ENCODE measurements at places on chromosomes 5 and 9.

GRCh38 chr9:107628444-107628843, 138.9 kb upstream of the KLF4 start:
- no peak overlapping the region for H3K27ac ChIP-seq
- no peaks in the 10 kb centered on the region for H3K4me1 ChIP-seq
- no peak for DNase-seq
- no peaks in the 10 kb centered on the region for H3K27me3 ChIP-seq

DNA sequence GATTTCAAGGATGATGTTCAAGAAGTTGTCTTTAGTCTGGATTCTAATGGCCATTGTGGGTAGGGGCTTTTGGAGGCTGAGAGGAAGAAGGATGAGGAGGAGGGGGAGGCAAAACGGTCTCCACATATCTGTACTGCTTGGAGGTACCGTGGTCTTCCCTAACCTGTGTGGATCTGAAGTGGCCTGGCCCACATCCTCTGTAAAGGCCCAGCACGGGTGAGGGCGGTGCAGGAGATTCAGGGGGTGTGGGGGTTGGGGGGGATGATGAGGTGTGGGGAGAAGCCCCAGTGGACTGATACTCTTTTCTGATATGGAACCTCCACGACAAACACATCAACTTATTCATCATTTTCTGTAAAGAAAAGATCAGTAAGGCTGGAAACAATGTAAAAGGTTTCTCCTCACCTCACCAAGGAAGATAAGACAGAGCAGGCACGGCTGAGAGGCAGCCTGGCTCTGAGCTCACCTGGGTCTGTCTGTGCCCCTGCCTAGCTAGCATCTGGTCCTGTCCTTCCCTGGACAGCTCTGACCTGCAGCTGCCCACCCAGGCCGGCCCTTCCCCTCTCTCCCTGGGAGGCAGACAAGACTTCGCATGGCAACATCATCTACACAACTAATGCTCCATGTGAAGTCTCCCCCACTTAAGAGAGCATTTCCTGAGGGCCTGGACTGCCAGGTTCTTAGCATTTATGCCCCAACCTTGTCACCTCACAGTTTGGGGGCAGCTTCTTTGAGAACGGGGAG, 5.6 kb upstream of the IL3 start:
- no peak overlapping the region for H3K4me3 ChIP-seq
- H3K36me3 ChIP-seq, result no peaks in the 10 kb centered on the region
- H3K27me3 ChIP-seq, result peaks cover 37% of the 10 kb centered on the region
- no peak overlapping the region for H3K27ac ChIP-seq

DNA sequence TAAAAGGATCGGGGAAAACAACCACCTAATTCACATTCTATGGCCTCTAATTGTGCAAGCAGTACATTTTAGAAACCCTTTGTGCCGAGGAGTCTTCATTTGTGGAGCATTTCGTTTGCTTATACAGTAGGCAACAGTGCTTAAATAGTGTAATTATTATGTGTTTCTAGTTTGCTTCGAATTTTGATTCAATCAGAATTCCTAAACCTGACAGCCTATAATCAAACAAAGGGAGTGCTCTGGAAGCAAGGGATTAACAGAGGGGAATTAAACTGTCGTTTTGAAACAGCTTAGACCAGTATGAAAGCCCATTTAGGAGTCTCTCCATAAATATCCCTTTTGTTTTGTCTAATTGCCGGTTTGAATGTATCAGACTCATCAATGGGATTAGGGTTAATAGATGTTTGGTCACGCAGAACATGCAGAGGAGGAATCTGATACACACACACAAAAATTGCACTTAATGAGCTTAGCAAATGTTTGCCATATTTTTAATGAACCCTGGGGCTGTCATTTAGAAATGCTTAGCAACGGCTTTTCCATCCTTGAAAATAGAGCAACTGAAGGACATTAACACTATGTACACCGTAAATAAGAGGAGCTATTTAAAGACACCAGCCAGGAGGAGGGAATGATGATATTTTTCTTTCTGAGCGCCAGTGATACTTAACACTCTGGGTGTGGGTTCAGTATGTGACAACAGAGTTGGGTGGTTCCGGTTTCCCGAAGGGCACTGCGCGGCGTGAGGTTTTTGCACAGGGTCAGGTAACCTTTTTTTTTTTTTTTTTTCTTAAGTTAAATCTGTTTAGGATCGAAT, 404.7 kb downstream of the TLE4 start:
- no peak overlapping the region for H3K4me3 ChIP-seq
- peaks cover 5% of the 10 kb centered on the region for H3K27me3 ChIP-seq

DNA sequence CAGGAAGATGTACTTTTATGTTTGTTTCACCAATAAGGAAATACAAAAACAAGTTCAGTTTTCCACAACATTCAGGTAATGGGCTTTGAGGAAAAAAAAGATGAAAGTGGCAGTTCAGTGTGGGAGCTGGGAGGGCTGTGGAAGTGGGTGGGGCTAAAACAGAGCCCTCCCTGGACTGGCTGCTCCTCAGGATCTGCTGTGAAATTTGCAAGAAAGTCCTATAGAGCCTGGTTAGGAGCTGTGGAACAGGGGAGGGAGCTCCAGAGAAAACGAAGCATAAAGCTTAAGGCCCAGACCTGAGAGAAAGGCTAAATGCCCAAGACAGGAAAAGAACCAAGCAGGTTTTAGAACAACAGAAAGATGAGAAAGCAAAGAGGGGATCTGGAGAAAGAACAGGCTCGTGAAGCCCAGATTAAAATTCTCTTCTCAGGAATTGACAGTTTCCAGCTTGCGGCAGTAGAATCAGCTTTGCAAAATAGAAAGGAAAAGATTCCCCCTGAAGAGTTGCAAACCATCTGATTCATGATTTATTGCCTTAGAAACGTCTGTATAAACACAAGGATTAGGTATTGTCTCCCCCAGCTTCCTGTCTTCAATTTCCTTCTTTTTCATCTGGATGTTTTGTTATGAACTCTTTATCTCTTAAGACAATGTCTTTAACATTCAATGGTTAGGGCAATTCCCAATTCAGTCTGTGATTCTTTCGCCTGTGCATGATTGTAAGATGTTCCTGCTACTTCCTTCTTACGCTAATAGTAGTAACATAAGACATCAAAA, 26.3 kb upstream of the CRHBP start:
- H3K27ac ChIP-seq, result no peak overlapping the region
- H3K36me3 ChIP-seq, result no peaks in the 10 kb centered on the region
- H3K4me3 ChIP-seq, result no peak overlapping the region
- DNase-seq, result no peak
- H3K27me3 ChIP-seq, result peaks cover 11% of the 10 kb centered on the region
- no peaks in the 10 kb centered on the region for H3K4me1 ChIP-seq

DNA sequence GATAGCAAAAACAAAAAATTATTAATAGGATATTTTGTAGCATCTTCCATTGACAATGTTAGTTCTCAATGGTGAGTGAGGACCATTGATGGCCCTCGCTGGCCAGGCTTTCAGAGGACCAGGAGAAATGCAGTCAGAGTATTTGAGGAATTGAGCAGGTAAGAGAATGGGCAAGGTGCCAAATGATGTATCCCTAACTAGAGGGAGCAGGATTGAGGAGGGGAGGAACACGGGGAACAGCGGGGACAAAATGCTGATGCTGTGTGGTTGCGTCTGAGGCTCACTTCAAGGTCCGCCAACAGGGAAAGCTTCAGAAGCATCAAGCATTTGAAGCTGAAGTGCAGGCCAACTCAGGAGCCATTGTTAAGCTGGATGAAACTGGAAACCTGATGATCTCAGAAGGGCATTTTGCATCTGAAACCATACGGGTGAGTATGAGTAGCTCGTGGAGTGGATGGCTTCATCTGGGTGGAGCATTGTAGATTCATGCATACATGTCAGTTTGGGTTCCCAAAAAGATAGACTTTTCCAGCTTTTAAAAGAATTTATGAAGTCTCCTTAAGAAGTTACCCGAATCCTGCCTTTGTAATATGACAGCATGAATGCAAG, 16.2 kb downstream of the SPTAN1 start:
- peaks cover 62% of the 10 kb centered on the region for H3K36me3 ChIP-seq
- H3K4me3 ChIP-seq, result no peak overlapping the region
- DNase-seq, result no peak
- H3K27me3 ChIP-seq, result no peaks in the 10 kb centered on the region
- no peak overlapping the region for H3K27ac ChIP-seq

DNA sequence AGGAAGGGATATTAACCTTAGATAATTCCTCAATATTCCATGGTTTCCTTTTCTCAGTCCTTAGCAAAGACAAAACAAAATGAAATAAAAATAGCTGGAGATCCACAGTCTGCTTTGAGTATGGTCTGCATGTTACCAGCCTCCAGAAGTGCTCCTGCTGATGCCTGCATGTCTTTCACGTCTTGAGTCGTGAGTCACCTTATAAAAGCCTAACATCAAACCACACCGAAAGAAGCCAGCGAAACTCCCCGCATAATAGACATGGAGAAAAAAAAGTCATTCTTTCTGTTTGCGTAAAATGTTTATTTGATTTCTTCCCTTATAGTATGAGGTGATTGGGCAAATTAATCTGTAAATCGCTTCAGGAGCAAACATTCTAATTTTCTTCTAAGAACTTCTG, 380.5 kb downstream of the SLCO4C1 start:
- no peaks in the 10 kb centered on the region for H3K36me3 ChIP-seq
- no peak for DNase-seq
- no peak overlapping the region for H3K4me3 ChIP-seq
- no peaks in the 10 kb centered on the region for H3K27me3 ChIP-seq
- no peak overlapping the region for H3K27ac ChIP-seq

DNA sequence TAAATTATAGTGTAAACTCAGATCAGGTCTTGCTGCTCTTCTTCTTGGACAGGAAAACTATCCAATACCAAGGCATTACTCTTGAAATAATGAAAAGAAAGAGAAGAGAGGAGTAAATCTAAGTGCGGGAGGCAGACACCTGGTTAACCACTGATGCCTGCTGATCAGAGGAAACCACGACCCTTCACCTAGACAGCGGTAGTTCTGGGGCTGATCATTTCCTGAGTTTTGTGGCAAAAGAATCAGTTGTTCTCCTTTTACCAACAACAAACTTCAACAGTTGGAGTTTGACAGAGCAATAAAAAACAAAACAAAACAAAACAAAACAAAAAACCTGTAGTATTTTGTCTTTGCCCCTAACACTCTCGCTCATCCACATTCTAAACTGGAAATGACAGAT, 3.0 kb downstream of the RLN1 start:
- DNase-seq, result peak; percentile 57
- peaks cover 34% of the 10 kb centered on the region for H3K4me1 ChIP-seq

- peaks cover 1% of the 10 kb centered on the region for H3K27me3 ChIP-seq
- peak overlapping the region; percentile 73 for H3K27ac ChIP-seq
- DNase-seq, result peak; percentile 80
- H3K36me3 ChIP-seq, result no peaks in the 10 kb centered on the region
Observed at GRCh38 chr9:96566498-96567202, 53.0 kb downstream of the CDC14B start.

- H3K27ac ChIP-seq, result no peak overlapping the region
- H3K4me1 ChIP-seq, result peaks cover 23% of the 10 kb centered on the region
- DNase-seq, result no peak
- no peak overlapping the region for H3K4me3 ChIP-seq
- H3K27me3 ChIP-seq, result peaks cover 5% of the 10 kb centered on the region
- no peaks in the 10 kb centered on the region for H3K36me3 ChIP-seq
Observed at GRCh38 chr9:133705576-133705975, 32.6 kb downstream of the SARDH start.

GRCh38 chr5:134101686-134102439, 12.6 kb upstream of the TCF7 start:
- peaks cover 66% of the 10 kb centered on the region for H3K27me3 ChIP-seq
- peaks cover 47% of the 10 kb centered on the region for H3K4me1 ChIP-seq
- no peaks in the 10 kb centered on the region for H3K36me3 ChIP-seq
- no peak overlapping the region for H3K4me3 ChIP-seq
- no peak overlapping the region for H3K27ac ChIP-seq
- peak; percentile 72 for DNase-seq

DNA sequence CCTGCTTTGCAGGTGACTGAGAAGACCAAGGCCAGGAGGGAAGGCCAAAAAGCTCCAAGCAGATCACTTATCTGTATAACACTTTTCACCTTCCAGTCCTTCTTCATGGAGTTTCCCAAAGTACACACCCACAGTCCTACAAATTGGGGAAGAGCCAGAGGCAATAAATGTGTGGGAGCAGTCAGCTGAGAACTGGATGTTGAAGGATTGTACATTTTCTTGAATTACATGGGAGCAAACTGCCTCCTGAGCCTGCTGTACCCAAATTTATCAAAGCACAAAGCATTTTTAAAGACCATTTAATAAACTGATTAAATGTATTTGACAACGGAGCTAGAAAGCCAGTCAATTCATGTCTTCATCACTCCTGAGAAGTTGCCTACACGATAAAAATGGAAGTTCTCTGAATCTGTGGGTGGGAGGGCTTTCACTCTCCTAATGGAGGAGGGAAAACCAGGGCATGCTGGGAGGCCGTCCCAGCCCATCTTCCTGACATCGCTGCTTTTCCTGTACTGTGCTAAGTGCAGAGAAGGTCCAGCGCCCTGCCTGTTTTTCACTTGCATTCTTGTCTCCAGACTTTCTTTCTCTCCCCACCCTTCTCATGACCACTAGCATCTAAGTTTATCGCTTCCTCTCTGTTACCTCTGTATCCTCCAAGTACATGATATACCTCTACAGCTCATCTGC, 79.0 kb downstream of the KCNIP1 start:
- no peaks in the 10 kb centered on the region for H3K36me3 ChIP-seq
- H3K4me3 ChIP-seq, result no peak overlapping the region
- no peak overlapping the region for H3K27ac ChIP-seq
- peaks cover 36% of the 10 kb centered on the region for H3K27me3 ChIP-seq
- DNase-seq, result no peak

- peaks cover 4% of the 10 kb centered on the region for H3K4me1 ChIP-seq
- H3K36me3 ChIP-seq, result no peaks in the 10 kb centered on the region
- H3K4me3 ChIP-seq, result no peak overlapping the region
- H3K27ac ChIP-seq, result no peak overlapping the region
- DNase-seq, result no peak
- H3K27me3 ChIP-seq, result peaks cover 5% of the 10 kb centered on the region
Observed at GRCh38 chr5:43773478-43773844, 170.5 kb downstream of the NNT start.

DNA sequence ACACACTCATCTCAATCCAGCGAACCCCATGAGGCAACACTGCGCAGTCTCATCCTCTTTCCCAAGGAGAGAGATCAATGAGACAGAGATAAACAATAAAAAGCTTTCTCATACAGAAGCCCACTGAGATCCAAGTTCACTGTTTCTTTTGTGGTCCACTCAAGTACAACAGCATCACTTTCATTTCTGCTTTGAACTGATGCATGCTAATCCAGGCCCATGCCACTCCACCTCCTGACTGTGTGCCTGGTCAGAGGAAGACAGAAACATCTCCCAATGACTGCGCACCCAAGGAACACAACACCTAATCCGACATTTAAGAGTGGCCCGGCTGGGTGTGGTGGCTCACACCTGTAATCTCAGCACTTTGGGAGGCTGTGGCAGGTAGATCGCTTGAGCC, 104.0 kb downstream of the SERINC5 start:
- H3K4me1 ChIP-seq, result peaks cover 52% of the 10 kb centered on the region
- peak overlapping the region; percentile 58 for H3K27ac ChIP-seq
- H3K36me3 ChIP-seq, result peaks cover 73% of the 10 kb centered on the region
- H3K27me3 ChIP-seq, result no peaks in the 10 kb centered on the region

DNA sequence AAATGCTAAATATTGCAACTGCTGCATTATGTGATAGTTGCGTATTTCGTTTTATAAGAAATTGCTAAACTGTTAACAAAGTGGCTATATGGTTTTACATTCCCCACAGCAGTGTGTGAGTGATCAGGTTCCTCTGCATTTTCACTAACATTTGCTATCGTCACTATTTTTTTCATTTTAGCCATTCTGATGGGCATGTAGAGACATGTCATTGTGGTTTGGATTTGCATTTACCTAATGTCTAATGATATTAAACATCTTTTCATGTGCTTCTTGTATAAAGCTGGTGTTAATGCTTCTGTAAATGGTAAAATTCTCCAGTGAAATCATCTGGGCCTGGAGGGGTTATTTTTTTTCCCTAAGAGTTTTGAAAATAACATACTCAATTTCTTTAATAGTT, 61.6 kb downstream of the ERCC6L2 start:
- no peak for DNase-seq
- H3K27ac ChIP-seq, result no peak overlapping the region
- H3K4me3 ChIP-seq, result no peak overlapping the region
- H3K4me1 ChIP-seq, result no peaks in the 10 kb centered on the region
- H3K27me3 ChIP-seq, result no peaks in the 10 kb centered on the region

Data from activated CD4-positive, alpha-beta memory T cell treated with anti-CD3 and anti-CD28 coated beads, Interleukin-2, amount 10 ng/mL, durations not matched to agents 7 days and 5 days (primary cell).